ENCODE measurements at places on chromosomes 2 and 18.

- no peak for DNase-seq
Measured at GRCh38 chr2:3451169-3451568, 68.2 kb downstream of the ADI1 start.

DNA sequence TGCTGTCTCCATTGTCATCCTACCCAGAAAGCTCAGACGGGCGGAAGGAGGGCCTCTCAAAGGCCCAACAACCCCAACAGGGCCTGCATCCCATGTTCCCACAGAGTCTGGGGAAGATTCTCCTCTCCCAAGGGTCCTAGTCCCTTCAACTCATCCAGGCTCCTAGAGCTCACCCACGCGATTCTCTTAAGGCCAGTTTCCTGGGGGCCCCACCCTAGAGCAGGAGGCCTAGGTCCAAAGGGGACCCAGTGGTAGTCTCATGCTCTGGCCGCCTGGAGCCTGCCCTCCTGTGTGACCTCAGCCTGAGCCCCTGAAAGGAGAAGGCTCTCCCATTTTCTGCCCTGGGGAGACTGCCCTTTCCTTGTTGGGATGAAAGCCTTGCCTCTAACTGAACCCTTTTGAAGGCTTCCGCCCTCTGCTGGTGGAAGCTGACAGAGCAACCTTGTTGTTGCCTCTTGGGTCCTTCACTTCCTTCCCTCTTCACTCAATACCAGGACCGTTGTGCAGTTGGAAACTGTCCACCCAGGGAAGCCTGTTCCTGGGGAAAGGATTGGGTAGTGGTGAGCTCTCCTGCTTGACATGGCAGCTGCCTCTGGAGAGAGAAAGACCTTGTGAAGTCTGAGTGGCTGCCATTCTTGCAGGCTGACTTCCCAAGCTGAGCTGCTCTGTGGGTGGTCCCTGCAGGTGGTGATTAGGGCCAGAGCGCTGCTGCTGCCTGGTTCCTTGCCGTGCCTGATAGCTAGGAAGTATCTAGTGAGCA lies 86.0 kb upstream of the ALPP start:
- DNase-seq: peak; percentile 78

GRCh38 chr2:237693291-237693994 lies 66.1 kb downstream of the LRRFIP1 start:
- peak; percentile 63 for DNase-seq

GRCh38 chr18:29174891-29175290 lies 998.0 kb upstream of the CDH2 start:
- no peak for DNase-seq

DNA sequence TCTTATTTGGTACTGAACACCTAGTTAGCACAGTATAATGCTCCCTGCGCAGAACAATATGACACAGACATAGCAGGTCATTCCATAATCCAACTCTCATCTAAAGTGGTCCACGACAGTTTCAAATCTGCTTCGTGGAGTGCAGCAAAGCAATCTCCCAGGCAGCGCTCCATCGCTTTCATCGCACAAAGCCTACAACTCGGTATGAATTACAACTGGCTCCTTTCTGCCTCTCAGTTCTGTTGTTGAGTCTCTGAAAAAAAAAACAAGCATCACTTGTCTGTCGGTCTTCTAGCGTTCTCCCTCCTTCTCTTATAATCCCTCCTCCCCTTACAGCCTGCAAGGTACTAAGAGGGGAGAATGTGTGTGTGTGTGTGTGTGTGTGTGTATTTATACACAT lies 123.5 kb downstream of the FIGN start:
- no peak for DNase-seq

DNA sequence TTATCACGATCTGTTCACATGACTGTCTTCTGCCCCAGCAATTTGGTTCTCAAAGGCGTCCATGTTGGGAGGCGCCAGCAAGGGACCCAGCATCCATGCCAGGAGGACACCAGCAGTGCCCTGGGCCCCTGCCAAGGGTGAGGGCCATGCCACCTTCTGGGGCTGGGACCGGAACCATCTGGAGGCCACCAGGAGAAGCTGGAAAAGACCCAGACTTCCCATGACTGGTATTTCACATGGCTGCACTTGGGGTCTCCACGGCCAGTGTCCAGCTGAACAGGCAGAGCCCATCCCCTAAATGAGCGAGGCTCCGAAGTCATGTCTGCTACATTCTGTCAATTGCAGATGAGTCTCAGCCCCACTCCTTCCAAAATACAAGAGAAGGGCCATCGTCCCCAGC lies 306.8 kb upstream of the HS6ST1 start:
- DNase-seq: no peak

DNA sequence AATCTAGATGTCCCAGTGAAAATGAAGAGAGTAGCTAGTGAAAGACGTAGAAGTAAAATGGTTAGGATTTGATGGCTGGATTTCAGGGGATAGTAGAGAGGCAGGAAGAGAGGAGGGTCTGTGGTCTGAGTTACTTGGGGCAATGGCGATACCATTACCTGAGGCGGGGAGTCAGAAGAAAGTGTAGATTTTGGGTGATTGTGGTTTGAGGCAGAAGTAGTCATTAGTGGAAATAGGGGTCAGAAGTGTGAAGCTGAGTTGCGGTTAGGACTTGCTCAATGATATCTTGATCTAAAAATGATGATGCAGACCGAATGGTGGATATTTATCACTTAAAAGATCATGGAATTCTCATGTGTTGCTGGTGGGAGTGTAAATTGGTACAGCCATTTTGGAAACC lies 41.0 kb downstream of the CEP192 start:
- no peak for DNase-seq

- peak; percentile 48 for DNase-seq
Measured at GRCh38 chr2:218717262-218717661, 6.6 kb downstream of the TTLL4 start.

GRCh38 chr2:127675331-127676261 lies at the start of gene LIMS2:
TSS of gene LIMS2 (minus strand) at chr2:127675530. CDS start at chr2:127675024, 506 bp downstream.
- DNase-seq: peak; percentile 20

GRCh38 chr18:36867056-36867455 lies 38.1 kb downstream of the KIAA1328 start:
- no peak for DNase-seq

DNA sequence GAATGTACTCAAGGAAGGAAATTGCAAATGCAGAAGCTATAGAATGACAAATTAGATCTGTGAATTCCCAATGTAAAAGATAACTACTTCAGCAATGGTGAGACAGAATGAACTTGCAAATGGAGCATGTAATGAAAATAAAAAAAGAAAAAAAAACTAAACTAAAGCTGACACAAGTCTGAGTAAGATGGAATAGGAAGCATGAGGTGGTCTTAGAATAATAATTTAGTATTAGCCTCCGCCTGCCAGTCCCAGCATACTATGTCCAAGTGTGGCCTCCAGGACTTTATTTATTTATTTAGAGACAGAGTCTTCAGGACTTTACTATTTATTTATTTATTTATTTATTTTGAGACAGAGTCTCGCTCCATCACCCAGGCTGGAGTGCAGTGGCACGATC lies 37.4 kb upstream of the SLC39A10 start:
- DNase-seq: no peak

DNA sequence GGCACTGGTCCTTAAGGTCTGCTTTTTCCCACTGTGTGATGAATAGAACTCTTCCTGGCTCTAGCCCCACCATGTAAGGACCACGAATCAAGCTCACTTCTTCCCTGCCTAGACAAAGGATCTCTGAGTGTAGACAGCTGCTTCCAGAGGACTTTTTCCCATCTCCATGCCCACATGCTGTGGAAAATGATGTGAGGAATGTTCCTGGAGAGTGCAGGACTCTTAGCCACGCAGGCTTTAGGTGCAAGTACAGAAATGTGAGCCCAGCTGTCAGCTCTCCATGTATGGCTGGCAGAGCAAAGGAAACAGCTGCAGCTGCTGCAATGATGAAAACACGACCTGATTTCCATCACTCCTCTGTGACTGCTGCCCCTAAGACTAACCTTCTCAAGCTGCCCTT lies 35.5 kb downstream of the NXPH2 start:
- DNase-seq: no peak

DNA sequence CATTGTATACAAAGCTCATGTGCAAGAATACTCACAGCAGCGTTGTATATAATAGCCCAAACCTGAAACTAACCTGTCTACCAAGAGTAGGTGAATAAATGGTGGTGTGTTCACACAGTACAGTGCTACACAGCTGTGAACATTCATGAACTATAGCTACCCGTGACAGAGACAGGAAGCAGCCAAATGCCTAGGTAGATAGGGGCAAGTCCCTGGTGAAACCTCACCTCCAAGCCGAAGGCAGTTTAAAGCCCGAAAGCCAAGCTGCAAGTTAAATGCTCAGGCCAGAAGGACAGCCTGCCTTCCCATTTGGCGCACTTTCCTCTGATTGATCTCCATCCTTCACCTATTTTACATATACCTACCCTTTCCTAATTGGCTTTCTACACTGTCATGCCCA lies 36.5 kb upstream of the IMPA2 start:
- DNase-seq: no peak

DNA sequence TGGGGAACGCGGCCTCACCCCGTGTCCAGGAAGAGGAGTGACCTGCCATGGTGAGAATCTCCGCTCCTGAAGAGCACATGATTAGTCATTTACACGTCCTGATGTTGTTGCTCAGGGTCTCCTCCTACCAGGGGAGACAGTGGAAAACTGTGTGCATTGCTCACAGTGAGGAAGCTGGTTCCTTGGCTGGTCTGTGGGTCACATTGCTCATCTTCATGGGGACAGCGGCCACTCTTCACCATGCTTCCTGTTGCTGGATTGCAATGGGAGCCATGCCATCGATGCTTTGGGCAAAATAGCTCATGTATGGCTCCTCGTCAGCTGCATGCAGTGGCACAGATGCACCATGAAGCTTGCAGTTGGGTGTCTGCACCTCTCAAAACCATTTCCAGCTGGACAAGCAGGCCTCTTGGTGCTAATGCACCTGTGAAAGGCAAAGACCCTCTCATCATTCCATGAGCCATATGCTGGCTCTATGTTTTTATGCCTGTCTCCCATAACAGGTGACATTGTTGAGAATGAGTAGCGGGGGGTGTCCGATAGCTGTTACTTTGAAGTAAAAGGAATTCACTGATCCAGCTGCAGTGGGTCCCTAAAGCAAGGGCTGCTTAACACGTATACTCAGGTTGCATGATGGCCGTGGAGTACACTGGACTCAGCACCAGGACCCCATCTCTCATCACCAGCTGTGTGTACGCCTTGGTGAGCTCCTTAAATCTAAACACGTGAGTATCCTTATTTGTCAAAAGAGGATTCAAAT lies 135.0 kb upstream of the ALKAL2 start:
- DNase-seq: no peak

GRCh38 chr2:168190590-168191336 lies 56.6 kb downstream of the STK39 start:
- no peak for DNase-seq

DNA sequence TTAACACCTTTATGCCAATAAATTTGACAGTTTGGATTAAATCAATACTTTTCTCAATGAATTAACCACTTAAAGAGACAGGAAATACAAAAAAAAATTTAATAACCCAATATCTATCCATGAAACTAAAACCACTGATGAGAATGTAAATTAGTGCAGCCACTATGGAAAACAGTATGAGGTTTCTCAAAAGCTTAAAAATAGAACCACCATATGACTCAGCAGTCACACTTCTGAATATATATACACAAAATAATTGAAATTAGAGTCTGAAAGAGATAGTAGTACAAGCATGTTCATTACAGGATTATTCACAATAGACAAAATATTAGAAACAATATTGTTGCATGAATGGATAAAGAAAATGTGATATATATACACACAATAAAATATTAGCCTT lies 382.1 kb upstream of the SETBP1 start:
- no peak for DNase-seq

- DNase-seq: no peak
Measured at GRCh38 chr2:136666-137065, 90.4 kb upstream of the FAM110C start.

DNA sequence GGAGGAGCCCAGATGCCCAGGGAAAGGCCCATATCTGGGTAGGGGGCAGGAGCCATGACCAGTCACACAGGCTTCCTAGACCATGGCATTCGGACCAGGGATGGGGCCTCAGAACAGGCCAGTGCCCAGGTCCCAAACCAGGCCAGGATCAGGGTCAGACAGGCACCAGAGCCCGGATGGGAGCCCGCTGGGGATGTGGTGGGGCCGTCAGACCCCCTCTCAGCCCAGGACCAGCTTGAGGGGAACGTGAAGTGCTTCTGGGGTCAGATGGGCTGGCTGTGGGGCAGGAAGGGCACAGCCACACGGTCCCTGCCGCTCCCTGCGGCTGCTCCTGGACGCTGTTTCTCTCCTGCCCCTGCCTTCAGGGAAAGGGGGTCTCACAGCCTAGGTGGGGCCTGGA lies 39.1 kb downstream of the SNED1 start:
- no peak for DNase-seq

GRCh38 chr2:203790134-203790852 lies 77.3 kb upstream of the CTLA4 start:
- no peak for DNase-seq

- no peak for DNase-seq
Measured at GRCh38 chr18:9329471-9329870, 5.1 kb upstream of the TWSG1 start.

- DNase-seq: peak; percentile 100
Measured at GRCh38 chr2:55862246-55862645, 61.3 kb downstream of the EFEMP1 start.

DNA sequence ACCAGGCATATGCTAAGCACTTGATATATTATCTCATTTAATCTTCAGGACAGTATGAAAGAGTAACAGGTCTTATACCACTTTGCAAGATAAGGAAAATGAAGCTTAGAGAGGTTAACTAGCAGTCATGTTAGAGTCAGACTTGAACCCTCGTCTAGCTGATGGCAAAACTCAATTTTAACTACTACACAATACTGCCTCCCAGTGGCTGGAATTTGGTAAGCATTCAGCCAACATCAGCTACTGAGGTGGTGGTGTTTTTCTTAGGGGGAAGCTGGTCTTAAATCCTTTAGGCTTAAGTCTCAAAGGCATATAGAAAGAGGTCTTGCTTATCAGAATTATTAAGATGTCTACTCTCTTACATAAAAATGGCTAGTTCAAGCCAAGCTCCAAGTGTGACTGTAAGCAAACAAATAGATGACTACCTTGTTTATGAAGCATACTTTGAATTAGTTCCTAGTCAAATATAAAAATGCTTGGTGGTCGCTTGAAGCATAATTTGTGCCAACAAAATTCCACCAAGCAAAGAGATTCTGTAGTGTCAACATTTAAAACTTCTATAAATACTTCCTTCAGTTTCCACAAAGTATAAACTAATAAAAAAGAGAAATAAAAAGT lies 325.4 kb upstream of the FIGN start:
- peak; percentile 62 for DNase-seq

- DNase-seq: no peak
Measured at GRCh38 chr2:184646593-184646992, 48.3 kb downstream of the ZNF804A start.

GRCh38 chr18:78146136-78147085 lies 833.2 kb upstream of the SALL3 start:
- no peak for DNase-seq

DNA sequence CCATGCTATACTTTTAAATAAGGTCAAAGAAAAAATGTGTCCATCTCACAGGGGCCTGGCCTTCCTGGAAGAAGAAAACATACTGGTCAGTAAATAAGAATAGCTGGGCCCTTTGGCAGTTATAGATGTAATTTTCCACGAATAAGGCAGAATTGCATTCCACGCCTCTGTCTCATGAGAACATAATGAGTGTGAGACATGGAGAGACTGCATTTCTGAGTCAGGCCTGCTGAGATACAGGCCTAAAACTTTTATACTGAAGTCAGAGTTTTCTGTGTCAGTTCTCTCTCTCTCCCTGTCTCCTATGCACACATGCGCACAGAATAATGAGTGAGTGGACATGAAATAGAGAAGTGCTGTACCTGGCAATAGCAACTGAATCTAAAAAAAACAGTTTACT lies 20.4 kb upstream of the IL1R1 start:
- peak; percentile 96 for DNase-seq

All from choroid plexus epithelial cell (primary cell).